ENCODE measurements at places on chromosomes 2 and 18.

GRCh38 chr2:211654211-211654780 is 884.3 kb downstream of the ERBB4 start:
- no peak for DNase-seq

- no peak for DNase-seq
These were observed 58.2 kb downstream of the LONRF2 start for GRCh38 chr2:100264121-100264520.

GRCh38 chr2:127593228-127594115 is 52.5 kb upstream of the GPR17 start:
- no peak for DNase-seq

DNA sequence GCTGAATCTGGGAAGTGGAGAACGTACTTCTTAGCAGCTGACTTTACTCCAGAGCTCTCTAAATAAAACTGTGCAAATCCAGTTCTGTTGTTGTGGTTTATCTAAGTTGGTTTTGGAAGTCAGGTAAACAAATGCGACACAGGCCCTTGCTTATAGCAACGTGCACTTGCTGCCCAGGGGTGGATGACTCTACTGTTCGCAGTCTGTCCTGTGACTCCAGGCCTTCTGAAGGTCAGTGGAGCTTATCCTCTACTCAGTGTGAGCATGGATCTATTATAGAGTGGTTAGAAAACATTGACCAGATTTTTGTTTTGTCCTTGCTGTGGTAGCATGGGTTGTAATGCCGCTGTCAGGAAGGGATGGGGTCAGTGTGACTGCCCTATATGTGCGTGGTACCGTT is 89.1 kb downstream of the ZNF236 start:
- no peak for DNase-seq

Measured in posterior cingulate gyrus (tissue), 11 donors.